ENCODE measurements at places on chromosomes 5 and 9.

GRCh38 chr5:57738301-57738700 is 255.7 kb upstream of the ACTBL2 start:
- DNase-seq: no peak

DNA sequence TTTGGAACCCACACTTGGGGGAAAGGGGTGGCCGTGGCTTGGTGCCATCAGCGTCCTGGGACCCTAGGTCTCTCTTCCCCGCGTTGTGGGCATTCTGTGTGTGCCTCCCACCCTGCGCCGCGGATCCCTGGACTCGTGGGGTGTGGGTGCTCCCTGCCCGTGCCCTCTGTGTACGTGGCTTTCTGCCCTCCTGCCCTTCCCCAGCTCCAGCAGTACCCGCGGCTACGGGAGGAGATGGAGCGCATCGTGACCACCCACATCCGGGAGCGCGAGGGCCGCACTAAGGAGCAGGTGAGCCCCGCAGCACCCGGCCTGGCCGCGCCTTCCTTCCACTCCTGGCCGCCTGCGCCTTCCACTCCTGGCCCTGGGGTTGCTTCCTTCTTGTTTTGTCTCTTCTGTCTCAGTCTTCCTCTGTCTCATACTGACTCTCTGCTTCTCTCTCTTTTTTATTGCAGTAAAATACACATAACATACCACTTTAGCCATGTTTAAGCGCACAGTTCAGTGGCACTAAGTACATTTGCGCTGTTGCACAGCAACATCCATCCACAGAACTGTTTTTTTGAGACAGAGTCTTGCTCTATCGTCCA is 30.7 kb downstream of the DNM1 start:
- DNase-seq: no peak

DNA sequence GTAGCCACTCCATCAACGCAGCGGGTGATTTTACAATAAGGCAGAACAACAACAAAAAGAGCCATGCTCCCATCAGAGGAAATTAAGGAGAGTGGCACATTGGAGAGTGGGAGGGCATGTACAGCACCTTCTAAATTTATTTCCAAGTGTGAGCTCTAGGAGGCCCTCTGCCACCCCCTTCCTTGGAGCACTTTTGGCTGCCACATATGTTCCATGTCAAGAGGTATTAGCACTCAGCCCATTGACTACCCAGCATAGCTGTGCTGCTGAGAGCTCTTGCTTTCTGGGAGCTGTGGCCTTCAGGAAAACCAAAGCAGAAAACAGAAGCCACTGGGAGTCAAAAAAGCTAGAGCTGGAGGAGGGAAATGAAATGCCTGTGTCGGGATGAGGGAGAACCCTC is 200.2 kb upstream of the PANK3 start:
- no peak for DNase-seq

- DNase-seq: no peak
Observed at GRCh38 chr5:37839407-37840052, at the start of gene GDNF. TSS of gene GDNF (minus strand) at chr5:37840041. CDS start at chr5:37834796, 5,245 bp downstream.

DNA sequence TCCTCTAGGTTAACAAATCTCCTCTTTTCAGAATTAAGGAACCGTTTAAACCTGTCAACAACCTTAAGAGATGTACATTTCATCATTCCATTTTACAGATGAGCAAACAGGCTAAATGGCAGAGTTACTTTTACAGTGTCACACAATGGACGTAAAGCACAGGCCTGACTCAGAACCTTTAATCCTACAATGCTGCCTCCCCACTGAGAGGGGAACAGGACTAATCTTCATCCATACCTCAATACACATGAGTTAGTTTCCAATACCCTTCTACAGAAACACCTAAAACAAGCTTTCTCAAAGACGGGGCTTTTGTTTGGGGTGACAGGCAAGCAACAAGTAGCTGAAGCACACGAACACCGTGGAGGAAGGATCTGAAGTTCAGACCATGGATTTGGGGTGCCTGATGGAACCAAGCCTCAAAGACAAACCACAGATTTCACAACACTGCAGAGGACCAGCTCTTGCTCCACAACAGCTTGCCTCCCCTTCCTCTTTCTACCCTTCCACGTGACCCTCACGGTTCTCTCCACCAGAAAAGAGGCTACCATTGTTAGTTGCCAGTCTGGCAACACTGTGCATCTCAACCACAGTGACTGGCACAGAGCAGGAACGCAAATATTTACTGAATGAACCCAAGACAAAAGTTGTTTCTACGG is 1.8 kb downstream of the RNF130 start:
- DNase-seq: no peak

GRCh38 chr5:59236986-59237385 is 654.1 kb downstream of the RAB3C start:
- no peak for DNase-seq

DNA sequence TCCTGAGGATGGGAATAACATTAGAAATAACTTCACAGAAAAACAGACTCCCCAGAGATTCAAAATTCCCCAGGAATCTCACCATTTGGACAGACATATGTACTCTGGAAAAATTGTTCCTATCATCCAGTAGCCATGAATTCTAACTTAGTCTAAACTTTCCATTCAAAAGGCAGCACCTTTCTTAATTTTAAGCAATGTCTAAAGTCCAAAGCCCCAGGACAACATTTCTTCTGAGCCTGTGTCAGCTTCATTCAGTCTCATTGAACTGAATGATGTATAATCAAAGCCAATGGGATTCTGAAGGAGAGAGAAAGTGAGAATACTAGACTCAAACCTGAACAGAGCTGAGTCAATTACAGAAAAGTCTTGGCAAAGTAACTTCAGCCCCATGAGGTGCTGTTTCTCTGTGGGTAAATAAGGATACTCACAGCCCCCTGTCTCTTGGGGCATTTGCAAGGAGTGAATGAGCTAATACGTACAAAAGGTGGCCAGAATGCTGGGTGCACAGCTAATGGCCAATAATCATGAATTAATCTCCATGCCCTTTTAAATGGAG is 140.6 kb downstream of the SEMA5A start:
- DNase-seq: no peak

DNA sequence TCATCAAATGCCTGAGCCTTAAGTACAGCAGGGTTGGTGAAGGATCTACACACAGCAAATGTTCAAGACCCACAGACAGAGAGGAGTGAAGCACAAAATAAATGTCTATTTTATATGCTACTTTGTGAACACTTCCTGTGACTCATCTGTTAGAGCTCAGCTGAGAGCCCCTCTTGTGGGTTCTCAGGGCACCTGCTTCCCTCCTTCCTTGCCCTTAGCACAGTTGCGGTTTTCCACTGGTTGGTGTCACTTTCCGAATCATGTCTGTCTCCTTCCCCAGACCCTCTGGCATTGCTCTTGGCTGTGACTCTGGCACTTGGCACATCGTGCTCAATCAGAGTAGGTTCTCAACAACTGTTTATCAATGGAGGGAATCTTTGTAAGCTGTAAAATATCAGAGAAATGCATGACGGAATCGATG is 128.5 kb upstream of the STC2 start:
- DNase-seq: no peak

GRCh38 chr5:125399885-125400284 is 653.4 kb upstream of the ZNF608 start:
- DNase-seq: no peak

Measured in effector CD4-positive, alpha-beta T cell (primary cell).